D341Med (cell line): ENCODE measurements at places on chromosomes 5 and 9.

GRCh38 chr9:115204904-115205453 lies 87.0 kb upstream of the TNC start:
- no peak for DNase-seq

GRCh38 chr5:58477760-58478376 lies 13.4 kb upstream of the GAPT start:
- no peak for DNase-seq

- DNase-seq = no peak
Observed at GRCh38 chr9:80866121-80866520, 823.2 kb downstream of the TLE1 start.

DNA sequence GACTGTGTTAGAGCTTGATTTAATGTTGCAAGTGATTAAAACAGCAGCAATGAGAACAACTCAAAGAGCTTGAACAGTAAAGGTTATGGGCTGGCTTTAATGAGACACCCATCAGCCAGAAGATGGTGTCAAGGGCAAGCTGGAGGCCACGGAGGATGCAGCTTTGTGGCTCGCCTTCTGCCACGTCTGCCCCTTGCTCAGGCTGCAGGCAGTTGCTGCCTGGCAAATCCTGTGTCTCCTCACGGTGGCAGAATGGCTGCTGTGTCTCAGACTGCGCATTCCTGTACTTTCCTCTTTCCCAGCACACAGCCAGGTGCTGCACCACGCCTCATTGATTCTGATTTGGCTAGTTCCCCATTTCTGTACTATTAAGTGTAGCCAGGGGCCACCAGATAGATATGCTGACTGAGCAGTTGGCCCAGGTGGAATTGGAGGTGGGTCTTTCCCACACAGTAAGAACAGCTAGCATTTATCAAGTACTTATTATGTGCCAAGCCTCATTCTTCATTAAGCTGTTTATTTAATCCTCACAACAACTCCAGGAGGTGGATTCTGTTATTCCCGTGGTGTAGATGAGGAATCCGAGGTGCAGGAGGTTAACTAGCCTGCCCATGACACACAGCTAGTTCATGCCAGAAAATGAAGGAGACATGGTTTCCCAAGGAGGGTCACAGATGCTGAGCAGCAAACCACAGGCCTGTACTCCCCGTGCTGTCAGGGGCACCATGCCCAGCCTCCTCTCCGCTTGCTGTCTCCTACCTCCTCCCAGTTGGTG lies 3.5 kb downstream of the NXNL2 start:
- no peak for DNase-seq

DNA sequence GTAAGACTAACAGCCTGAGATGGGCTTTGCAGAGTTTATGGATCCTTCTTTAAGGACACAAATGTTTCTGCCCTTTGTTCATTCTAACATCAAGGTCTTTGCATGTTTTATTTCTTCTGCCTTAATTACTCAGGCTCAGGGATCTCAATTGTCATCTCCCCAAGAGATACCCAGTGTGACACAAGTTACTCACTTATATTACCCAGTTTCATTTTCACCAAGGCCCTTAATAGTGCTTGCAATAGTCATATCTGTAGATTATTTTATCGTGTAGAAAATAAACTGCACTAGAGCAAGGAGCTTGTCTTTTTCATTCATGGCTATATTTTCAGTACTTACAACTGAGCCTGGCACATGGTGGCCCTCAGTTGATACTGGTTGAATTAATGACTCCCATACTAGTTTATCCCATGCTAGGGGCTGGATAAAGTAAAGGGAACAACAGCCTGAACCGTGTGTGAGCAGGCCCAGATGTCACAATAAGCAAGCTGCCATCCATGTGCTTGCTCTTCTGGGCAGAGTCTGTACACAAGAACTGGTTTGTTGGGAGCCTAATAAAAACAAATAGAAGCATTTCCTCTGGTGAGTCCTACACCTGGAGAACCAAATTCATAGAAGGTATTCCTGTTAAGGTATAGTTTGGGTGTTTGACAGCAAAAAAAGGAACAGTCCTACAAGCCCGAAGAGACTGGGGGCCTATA lies 112.5 kb upstream of the CD180 start:
- DNase-seq = no peak
